ENCODE measurements at places on chromosomes 13 and 19. TPM values are rescaled to one million over a fixed set of nuclear protein-coding genes. Genes with fewer than 3 reads are reported as not detected.

The PSG6 gene
- not detected for total RNA-seq

The ZNF554 gene
- total RNA-seq: 12.8 TPM

The CCNE1 gene
- 4.8 TPM for total RNA-seq

The PPM1N gene
- 2.1 TPM for total RNA-seq

The OVOL3 gene
- not detected for total RNA-seq

The FGF22 gene
- not detected for total RNA-seq

The TEX26 gene
- total RNA-seq: not detected

The PSG5 gene
- total RNA-seq: not detected

The OR7C1 gene
- under 0.01 TPM for total RNA-seq

The RPL13A gene
- total RNA-seq: 1,223 TPM

The PRR19 gene
- not detected for total RNA-seq

The ACER1 gene
- total RNA-seq: not detected

The WDR87 gene
- total RNA-seq: not detected

The THSD8 gene
- not detected for total RNA-seq

The APLP1 gene
- 106 TPM for total RNA-seq

The ZNF429 gene
- total RNA-seq: 30.5 TPM

The KLF16 gene
- 8.4 TPM for total RNA-seq

The KRI1 gene
- 17.2 TPM for total RNA-seq

The TMEM255B gene
- 4.9 TPM for total RNA-seq

The TINCR gene
- total RNA-seq: 4.8 TPM

The IZUMO1 gene
- not detected for total RNA-seq

The SLC7A9 gene
- total RNA-seq: 0.60 TPM

The OR7A5 gene
- not detected for total RNA-seq

The PTH2 gene
- not detected for total RNA-seq

The NALCN gene
- 11.3 TPM for total RNA-seq

The LAIR2 gene
- not detected for total RNA-seq

The EXOC3L2 gene
- total RNA-seq: 3.5 TPM

The TTC9B gene
- 5.7 TPM for total RNA-seq

The SSC5D gene
- 20.5 TPM for total RNA-seq

The ELAVL1 gene
- 68.1 TPM for total RNA-seq

The TUBB4A gene
- 51.8 TPM for total RNA-seq

The KLK10 gene
- total RNA-seq: 1.9 TPM

The ZFP14 gene
- 33.5 TPM for total RNA-seq

The C3 gene
- 104 TPM for total RNA-seq

The UCHL3 gene
- 34.5 TPM for total RNA-seq

The FFAR2 gene
- not detected for total RNA-seq
